ENCODE measurements at places on chromosomes 4 and X.

DNA sequence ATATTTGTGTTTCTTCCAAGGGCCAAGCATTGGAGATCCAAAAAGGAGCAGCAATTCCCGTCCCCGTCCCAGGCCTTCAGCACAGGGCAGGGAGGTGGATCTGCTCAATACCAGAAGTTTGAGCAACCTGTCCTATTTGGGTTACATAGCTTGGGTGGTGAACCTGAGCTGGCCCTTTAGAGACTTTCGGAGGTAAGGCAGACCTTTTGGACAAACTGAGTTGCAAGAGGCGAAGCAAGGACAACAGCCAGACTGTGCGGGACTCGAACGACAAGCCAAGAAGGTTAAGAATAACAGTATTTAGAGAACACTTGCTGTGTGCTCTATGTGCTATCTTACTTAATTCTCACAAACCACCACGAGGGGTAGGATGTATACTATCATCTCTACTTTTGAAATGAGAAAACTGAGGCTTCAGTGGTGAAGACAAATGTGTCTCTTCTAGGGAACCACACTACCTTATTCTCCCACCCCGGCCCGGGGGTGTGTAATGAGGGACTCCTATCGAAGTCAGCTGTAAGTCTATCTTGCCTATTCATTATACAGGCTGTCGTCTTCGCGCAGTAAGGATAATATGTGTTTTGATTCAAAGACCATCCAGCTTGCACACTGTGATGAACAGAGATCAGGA lies 1.3 kb downstream of the NOP14 start:
- DNase-seq, result no peak

- no peak for DNase-seq
Measured at GRCh38 chr4:44145868-44146267, 302.7 kb downstream of the KCTD8 start.

- no peak for DNase-seq
Measured at GRCh38 chr4:105996845-105997244, 101.6 kb downstream of the NPNT start.

DNA sequence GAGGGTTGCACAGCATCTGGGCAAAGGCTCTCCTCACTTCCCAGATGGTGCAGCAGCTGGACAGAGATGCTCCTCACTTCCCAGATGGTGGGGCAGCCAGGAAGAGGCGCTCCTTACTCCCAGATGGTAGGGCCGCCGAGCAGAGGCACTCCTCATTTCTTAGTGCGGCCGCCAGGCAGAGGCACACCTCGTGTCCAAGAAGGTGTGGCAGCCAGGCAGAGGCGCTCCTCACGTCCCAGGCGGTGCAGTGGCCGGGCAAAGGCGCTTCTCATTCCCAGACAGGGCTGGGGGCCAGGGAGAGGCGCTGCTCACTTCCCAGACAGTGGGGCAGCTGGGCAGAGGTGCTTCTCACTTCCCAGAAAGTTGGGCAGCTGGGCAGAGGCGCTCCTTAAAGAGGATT lies 48.8 kb downstream of the ZNF732 start:
- DNase-seq, result no peak

- peak; percentile 52 for DNase-seq
Measured at GRCh38 chrX:130100180-130100579, 10.1 kb downstream of the ELF4 start.

DNA sequence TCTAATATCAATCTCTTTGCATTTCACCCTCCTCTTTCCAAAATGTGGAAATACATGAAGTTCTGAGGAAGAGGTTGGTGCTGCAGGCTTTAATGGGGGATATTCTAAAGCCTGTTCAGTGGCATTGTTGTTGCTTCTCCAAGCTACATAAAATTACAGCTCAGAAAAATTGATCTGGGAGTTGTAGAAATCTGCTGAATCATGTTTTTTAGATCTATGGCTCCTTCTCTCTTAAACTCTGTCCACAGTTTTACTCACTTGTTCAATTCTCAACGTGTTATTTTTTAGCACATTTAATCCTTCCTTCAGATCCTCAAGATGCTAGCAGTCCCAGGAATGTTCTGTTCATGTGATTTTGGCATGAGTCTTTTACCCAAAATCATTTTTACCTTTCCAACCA lies 949.5 kb upstream of the ADGRL3 start:
- DNase-seq, result no peak

GRCh38 chrX:75365243-75365975 lies 91.5 kb downstream of the UPRT start:
- DNase-seq, result no peak

- no peak for DNase-seq
Measured at GRCh38 chrX:78321809-78322208, 5.6 kb downstream of the CYSLTR1 start.

Measured in NCI-H524 (cell line).